Left lung (tissue), 14 donors: ENCODE measurements at places on chromosomes 12 and 14. TPM values are rescaled to one million over a fixed set of nuclear protein-coding genes. Genes with fewer than 3 reads are reported as not detected.
A peak's percentile ranks its signal among the peaks of the same experiment; 100 is the strongest.

DNA sequence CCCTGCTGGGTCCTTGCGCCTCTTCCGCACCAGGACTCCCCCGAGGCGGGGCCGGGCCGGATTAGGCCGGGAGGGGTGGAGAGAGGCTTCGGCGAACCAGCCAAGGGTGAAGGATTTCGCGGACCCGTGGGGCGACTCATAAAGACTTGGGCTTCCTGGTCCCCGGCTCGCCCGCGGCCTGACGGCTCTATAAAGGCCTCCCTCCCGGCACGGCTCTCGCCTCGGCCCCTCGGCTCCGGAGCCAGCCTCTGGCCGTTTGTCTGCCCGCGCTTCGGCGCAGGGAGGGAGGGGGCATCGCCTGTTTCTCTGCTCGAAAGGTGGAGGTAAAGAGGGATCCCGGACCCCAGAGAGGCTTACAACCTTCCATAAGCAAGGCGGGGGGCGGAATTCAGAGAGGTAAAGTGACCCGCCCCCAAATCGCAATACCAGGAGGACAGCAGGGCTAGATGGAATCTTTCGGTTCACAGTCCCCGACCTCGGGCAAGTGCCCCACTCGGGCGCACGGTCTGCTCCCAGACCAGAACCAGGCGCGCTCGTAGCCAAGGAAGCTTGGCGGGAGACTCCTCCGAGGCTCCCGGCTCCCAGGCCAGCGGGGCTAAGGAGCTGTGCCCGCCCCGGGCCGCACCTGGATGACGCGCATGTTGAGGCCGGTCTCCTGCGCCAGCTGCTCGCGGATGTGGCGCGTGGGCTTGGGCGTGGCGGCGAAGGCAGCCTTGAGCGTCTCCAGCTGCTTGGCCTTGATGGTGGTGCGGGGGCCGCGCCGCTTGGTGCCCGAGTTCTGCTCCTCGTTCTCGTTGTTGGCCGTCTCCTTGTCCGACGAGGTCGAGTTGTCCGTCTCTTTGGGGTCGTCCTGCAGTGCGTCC is 3.9 kb downstream of the LHX5 start:
- no peak for DNase-seq

GRCh38 chr12:116466536-116466935 is 92.6 kb upstream of the MAP1LC3B2 start:
- no peak for DNase-seq

DNA sequence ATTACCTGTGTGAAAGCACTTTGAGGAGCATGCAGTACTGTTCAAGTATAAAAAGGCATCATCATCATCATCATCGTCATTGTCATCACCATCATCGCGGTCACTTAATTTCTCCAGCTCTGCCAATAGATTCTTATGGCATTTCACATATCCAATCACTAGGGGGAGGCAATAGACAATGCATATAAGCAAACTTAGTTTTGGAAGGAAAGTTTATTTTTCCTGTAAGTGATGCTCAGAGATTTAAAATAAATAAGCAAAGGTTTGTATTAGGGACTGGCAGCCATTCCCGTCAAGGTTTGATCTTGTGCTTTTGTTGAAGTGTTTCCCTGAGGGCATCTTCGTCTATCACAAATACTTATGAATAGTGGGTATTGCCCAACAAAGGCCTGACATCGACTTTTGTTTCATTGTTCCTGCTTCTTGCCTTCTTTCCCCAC is 127.4 kb downstream of the KTN1 start:
- DNase-seq: peak; percentile 50

DNA sequence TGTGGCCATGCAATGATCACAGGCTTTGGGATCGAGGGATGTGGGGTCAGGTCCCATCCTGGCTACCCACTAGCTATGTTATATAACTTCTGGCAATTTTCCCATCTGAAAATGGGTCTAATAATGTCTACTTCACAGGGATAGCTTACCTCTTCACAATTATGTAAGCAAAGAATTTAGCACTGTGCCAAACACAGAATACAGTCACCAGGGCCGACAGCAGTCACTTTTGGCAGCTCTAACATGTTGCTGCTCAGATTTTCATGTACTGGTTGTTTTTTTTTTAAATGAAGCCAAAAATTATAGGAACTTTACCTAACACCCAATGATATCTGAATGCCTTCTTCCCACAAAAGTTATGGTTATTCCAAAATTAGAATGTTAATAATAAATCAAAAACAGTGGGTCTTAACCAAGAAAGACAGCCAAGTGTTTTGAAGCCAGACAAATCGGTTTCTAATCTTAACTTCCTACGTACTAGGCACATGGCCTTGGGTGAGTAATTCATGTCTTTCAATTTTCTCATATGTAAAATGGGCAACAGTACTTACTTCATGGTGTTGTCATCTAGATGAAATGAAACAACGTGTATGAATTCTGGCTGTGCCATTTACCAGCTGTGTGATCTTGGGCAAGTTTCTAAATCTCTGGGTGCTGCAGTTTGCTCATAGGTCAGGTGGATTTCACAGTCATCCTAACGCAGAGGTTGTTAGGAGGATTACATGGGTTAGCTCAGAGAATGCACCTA is 13.0 kb upstream of the PCED1B start:
- no peak for DNase-seq

DNA sequence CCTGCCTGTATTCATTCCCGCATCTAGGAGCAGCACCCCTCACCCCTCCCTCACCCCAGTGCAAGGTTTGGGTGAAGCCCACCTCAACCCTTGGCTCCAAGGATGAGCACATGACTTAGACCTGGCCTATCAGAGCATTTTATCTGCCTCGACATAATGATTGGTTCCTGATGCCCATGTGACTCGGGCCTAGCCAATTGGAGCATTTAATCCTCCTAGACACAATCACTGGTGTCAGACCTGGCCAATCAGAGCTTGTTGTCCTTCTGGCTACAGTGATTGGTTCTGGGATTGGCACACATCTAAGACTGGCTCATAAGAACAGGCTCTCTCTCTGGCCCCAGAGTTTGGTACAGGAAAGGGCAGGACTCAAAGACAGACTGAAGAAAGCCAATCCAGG is 73.1 kb upstream of the MYL2 start:
- DNase-seq: no peak

- DNase-seq: peak; percentile 17
Observed at GRCh38 chr12:21776175-21776574, 1.7 kb upstream of the KCNJ8 start.

- no peak for DNase-seq
Observed at GRCh38 chr12:46360908-46361666, 11.5 kb downstream of the SLC38A2 start.

GRCh38 chr14:22871224-22872032 is at the start of gene LRP10:
Gene LRP10, plus strand, starts transcription at chr14:22871740. Its CDS starts 564 bp downstream, at chr14:22872304.
- DNase-seq: peak; percentile 94

- peak; percentile 73 for DNase-seq
Observed at GRCh38 chr14:65361920-65362319, 50.6 kb upstream of the FUT8 start.

GRCh38 chr14:91872011-91872501 is 4.7 kb upstream of the TC2N start:
- DNase-seq: no peak

DNA sequence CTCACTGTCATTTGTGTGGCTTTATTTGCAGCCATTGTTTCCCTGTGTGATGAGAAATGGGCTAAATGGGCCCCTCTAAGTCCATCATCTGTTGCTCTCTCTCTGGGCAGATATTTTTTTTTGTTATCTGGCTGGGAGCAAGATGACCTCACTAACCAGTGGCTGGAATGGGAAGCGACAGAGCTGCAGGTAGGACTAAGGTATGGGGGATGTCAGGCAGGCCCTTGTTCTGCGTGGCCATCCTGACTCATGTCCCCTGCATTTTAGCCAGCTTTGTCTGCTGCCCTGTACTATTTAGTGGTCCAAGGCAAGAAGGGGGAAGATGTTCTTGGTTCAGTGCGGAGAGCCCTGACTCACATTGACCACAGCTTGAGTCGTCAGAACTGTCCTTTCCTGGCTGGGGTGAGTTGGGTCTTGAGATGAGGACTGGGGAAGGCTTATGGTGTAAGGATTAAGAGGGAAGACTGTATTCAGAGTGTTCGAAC is 1.3 kb downstream of the MARS1 start:
- DNase-seq: no peak

RD3L gene
- 0.18 TPM for polyA plus RNA-seq

AQP2 gene
- polyA plus RNA-seq: 1.0 TPM
